Stimulated activated CD4-positive, alpha-beta T cell treated with anti-CD3 and anti-CD28 coated beads, Interleukin-1b, Interleukin-23, amount 100 ng/mL, for 1 hour (primary cell): ENCODE measurements at places on chromosomes 7 and 10.

GRCh38 chr7:95304990-95305389 lies 19.3 kb downstream of the PON1 start:
- DNase-seq = no peak

DNA sequence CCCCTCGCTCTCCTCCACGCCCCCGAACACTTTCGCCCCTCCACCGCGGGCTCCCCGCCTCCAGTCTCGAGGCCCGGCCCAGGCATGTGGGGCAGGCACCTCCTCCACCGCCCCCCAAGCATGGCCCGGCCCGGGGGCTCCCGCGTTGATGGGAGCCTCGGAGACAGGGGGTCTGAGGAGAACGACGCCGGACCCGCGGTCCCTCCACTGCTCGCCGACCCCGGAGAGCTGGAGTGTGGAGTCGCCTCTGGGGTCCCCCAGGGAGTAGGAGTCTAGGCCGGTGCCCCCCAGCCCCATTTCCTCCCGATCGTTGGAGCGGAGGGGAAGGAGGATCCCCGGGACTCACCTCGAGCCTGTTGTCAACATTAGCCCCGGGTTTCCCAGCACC lies 206 bp downstream of the UPF2 start:
- peak; percentile 3 for DNase-seq

DNA sequence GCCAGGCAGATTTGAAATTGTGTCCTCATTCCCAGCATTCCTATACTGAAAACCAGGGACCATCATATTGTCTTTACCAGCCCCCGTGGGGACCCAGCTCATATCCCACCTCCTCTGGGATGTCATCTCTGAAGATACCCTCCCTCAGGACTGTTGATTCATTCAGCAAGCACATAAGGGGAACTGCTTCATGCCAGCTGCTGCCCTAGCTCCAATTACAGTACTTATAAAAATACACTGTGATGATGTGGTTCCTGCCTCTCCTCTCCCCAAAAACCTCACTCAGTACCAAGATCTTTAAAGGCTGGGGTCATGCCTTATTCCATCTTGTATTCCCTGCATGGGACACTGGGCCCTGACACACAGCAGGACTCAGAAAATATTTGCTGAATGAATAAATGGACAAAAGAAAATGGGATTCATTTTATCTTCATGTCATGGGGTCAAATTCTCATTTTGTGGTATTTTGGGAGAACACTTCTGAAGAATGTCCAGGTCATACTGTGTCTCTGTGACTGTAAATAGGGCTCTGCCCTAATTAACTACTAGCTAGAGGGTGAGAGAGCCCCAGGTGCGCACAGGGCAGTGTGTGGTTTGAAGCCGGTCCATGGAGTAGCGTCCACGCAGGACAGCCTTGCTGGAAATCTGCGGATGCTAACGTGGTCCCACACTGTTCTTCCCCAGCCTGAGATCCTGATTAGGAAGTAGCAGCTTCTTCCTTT lies 29.0 kb upstream of the DAGLB start:
- DNase-seq = no peak

- no peak for DNase-seq
Observed at GRCh38 chr10:53022611-53023088, 250.1 kb upstream of the MBL2 start.

DNA sequence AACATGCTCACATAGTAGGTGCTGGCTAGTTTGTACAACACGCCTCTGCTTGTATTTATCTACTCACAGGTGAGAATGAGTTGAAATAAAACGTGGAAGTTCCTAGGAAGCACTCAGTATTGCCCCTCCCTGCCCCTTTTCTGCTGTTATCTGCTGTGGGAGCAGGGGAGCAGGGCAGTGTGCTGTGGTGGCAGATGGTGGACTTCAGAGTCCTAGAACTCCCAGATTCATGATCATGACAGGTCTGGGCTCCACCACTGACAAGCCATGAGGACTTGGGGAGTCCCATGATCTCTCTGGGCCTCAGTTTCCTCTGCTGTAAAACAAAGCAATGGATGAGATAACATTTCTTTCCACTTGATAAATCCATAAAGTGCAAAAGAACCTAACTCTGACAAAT lies 11.6 kb upstream of the PRKCQ start:
- no peak for DNase-seq
